CD4-positive, alpha-beta T cell treated with Interleukin-17A for 4 hours (primary cell): ENCODE measurements at places on chromosomes 1 and 21.

DNA sequence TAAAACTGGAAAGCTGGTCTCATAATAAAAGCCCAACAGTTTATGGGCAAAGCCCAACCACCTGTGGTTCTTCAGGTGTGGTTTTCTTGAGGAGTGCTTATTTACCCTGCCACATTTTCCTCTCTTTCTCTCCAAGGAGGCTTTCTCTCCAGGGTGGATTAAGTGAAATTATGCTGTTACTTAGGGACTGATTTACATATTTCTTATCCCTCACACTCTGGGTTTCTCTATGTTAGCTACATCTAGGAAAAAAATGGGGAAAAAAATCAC, 4.8 kb downstream of the TBX19 start:
- no peak for DNase-seq

DNA sequence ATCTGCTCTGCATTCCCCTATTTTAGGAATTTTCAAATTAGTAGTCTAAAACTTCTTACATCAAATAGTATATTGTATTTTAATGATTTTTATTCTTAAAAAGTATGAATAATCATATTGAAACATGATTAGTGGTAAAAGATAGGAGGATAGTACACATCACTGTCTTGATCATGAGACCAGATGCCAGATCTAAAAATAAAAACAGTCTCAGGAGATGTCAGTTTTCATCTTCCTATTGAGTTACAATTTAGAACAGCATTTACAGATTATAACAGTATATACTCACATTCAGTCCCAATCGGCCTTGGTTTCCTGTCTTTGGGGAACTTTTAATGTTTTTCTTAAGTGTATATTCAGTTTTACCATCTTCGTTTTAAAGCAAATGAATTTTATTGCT, 95.9 kb downstream of the USP25 start:
- DNase-seq, result no peak

DNA sequence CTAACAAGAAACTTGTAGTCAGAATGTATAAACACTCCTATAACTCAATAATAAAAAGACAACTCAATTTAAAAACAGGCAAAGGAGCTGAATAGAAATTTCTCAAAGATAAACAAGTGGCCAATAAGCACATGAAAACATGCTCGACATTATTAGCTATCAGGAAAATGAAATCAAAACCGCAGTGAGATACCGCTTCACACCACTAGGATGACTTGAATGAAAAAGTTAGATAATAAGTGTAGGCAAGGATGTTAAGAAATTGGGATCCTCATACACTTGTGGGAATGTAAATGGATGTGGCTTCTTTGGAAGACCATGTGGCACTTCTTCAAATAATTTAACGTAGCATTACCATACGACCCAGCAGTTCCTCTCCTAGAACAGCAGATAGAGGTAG, 8.9 kb downstream of the RALGPS2 start:
- no peak for DNase-seq

GRCh38 chr21:41772351-41773080, 5.7 kb upstream of the RIPK4 start:
- DNase-seq, result no peak

DNA sequence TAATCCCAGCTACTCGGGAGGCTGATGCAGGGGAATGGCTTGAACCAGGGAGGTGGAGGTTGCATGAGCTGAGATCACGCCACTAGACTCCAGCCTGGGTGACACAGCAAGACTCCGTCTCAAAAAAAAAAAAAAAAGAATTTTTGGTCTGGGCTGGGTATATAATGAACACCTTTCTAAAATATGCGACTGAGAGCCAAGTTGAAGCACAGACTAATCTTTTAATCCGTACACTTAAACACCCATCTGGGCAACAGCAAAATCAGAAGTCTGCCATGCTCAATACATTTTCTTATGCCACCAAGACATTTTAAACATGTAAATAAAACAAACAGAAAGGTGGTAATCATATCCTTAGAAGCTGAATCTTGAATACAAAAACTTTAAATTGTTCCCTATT, 31.6 kb upstream of the ABCB10 start:
- no peak for DNase-seq

GRCh38 chr21:27764056-27764455, 797.2 kb upstream of the ADAMTS5 start:
- DNase-seq, result no peak

- DNase-seq, result peak; percentile 39
These were observed 25.9 kb upstream of the IL19 start for GRCh38 chr1:206744683-206745082.

DNA sequence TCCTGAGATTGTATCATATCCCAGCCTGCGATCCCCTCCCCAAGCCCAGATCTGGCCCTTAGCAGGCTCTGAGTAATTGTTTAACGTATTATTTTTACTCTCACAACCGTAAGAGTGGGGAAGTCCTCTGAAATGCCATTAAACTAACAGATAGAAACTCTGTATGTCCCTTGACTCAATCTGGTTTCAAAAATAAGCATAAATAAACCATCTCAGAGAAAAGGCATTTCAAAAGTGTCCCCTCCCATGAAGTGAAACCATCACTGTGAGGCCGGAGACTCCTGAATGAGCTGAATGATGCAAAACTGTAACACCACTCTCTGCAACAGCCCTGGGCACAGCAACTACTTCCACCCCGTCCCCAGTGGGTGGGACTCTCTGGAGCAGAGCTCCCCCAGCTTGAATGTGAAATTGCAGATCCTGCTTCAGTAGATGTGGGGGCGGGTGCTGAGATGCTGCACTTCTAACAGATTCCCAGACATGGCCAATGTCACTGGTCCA, 104.1 kb downstream of the SYF2 start:
- no peak for DNase-seq

DNA sequence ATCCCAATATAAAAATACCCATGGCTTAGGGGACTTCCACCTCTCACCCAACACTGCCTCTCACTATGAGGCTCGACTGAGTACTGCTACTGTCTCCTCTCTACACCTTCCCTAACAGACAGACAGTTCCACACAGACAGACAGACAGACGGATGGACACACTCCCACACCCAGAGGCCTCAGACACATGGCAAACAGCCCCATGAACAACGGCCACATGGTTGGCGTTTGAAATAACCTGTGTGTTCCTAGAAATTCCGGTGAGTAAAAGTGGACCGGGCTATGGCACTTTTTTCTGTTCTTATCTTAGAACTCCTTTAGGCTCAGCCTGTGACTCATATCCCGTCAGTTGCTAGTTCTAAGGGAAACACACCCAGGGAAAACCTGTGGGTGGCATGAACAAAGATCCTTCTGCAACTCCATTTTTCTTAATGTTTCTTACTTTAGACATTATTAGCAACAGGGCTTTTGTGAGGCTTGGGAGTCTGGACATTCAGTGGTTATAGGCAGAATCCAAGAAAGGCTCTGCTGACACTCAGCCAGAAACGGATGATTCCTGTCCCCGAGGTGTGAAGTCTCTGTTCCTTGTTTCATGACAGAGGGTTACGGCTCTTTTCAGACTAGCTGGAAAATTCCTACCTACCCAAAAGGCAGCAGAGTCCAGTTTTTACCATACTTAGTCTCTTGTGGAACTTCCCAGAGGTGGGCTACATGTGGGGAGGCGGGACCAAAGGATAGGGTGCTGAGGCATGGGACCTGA, 90.5 kb upstream of the TLR5 start:
- no peak for DNase-seq

GRCh38 chr1:38166461-38166860, 119.9 kb upstream of the POU3F1 start:
- DNase-seq, result no peak

DNA sequence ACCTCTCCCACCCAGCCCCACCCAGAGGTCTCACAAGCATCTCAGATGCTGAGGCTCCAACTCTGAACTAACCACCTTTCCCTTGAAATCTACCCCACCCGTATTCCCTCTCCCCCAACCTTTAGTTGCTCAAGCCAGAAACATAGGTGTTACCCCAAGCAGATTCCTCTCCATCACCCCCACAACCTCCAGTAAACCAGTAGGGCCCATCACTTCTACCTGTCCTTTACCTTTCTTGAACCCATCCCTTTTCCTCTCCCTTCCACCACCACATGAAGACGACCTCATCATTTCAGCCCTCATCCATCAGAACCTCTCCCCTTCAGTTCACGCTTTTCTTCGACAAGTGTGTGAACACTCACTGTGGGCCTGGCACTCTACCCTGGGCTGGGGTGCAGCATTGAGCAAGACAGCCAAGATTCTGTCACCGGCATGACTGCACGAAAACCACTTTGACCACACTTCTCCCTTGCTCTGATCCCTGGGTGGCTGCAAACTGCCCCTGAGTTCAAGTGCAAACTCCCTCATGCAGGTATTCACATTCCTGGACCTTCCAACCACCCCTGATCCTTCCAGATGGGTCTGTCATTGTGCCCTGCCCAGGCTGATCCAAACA, 65.5 kb upstream of the LAPTM5 start:
- no peak for DNase-seq
